RWPE1 (cell line): ENCODE measurements at places on chromosomes 5 and 9.

- no peak for DNase-seq
These were observed 14.4 kb downstream of the F2RL2 start for GRCh38 chr5:76608833-76609232.

- DNase-seq = peak; percentile 34
These were observed at the start of gene PPP1R26 for GRCh38 chr9:135479469-135480052. Gene PPP1R26, plus strand, starts transcription at chr9:135479782. Its CDS starts 4,729 bp downstream, at chr9:135484511.

DNA sequence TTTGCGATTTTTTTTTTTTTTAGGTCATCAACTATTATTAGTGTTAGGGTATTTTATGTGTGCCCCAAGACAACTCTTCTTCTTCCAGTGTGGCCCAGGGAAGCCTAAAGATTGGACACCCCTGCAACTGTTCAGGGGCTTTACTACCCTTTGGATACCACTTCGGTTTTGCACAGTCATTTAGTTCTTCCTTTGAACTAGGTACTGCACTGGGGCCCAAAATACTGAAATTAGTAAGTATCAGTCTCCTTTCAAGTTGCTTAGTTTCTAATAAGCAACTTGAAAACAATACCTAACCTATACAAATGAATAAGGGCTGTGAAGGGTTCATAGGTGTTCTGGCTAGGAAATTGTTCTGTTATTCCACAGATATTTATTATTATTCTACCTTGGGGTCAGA is 45.3 kb downstream of the CWC27 start:
- DNase-seq = no peak

DNA sequence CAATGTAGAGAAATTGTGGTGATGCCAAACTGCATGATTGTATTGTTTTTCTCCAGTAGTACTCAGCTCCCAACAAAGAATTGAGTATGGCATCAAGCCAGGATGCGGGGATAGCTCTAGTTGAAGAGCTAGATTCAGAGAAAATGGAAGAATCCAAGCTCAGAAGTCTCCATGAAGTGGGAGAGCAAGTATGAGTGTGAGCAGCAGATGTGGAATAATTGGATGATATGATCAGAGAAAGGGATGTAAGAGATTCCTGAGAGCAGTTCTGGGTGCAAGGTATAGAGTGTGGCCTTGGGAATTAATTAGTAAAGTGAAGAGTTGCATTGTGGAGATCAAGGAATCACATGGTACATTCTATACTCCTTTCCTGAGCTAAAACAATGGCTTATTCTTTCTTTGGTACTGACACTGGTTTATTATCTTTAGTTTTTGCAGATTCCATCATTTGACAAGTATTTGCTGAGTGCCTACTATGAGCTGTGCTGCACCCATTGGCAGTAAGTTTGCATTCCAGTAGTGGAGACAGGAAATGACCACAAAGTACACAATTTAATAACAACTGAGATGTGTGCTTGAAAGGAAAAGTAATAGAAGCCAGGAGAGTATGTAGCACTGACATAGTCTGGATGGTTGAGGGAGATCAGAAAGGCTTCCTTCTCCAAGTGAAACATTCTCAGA is 177.1 kb downstream of the CPLANE1 start:
- no peak for DNase-seq

- DNase-seq = no peak
These were observed 146.8 kb downstream of the LURAP1L start for GRCh38 chr9:12921621-12922020.

- no peak for DNase-seq
These were observed 137.5 kb downstream of the BAAT start for GRCh38 chr9:101247297-101247696.

GRCh38 chr5:1297243-1297642 is 2.4 kb upstream of the TERT start:
- DNase-seq = no peak

- DNase-seq = peak; percentile 29
These were observed 59.1 kb downstream of the TLR4 start for GRCh38 chr9:117763314-117763713.

- DNase-seq = no peak
These were observed 46.3 kb upstream of the MSX2 start for GRCh38 chr5:174678107-174678506.

DNA sequence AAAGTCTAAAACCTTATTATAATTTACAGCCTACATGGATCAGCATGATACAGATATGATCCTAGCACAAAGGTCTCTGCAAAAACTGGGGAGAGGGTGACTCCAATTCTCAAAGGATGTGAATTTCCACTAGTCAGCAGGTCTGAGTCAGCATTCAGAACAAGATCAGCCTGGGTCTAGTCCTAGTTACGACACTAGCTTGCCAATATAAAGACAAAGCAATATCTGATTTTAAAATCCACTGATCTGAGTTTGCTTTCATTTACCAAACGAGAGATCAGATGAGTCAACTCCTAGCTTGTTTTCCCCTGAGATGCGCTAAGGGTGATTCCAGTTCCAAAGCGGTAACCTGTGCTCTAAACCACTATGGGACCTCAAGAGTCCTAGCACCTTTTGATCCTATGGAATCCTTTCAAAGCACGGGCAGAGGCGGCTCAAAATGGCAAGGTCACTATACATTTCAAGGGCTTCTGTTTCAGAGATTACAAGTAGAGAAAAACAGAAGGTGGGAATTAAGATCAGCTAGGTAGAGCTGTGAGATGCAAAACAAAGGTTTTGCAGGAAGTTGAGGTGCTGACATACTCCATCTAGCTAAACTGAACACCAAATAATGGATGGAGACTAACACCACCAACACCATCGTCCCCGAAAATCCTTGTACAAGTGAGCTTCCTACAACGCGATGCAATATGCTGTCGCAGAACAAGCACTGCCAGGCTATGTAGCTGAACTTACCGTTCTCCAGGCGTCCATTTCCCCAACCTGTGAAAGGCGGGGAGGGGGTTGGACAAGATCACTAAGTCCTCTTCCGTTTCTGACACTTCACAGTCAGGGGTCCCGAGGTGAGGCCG is 906 bp downstream of the SLC25A51 start:
- peak; percentile 48 for DNase-seq

GRCh38 chr9:95048225-95049087 is 269.1 kb downstream of the FANCC start:
- peak; percentile 92 for DNase-seq

DNA sequence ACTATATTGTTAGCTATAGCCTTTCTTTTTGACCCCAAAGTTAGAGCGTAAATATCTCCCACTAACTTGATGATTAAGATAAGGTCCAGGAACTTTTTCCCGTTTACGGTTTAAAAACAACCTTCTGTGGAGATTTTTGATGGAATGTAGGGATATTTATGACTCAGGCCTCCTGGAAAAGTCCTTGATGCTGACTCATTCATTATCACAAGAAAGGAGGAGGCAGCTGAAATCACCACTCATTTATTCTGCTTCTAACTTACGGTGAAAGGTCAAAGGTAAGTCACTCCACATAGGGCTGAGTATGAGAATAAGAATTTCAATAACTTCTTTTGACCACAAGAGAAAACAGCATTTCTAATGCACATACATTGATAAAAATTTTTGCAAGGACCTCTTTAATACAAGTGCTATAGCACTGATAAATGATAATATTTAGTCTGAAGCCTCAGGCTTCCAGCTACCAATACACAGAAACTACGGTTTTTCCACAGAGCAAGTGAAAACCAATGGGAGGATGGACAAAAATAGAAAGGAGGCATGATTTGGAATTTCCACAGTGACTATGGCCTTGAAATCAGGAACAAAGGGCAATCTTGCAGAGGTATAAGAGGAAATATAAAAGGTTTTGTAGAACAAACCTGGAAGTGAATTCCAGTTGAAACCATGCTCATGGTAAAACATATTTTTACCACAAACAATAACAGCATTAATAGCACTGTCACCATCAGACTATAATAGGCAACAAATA is 146.5 kb downstream of the PPP2R2B start:
- peak; percentile 94 for DNase-seq
